ENCODE measurements at places on chromosomes 2 and 18.

DNA sequence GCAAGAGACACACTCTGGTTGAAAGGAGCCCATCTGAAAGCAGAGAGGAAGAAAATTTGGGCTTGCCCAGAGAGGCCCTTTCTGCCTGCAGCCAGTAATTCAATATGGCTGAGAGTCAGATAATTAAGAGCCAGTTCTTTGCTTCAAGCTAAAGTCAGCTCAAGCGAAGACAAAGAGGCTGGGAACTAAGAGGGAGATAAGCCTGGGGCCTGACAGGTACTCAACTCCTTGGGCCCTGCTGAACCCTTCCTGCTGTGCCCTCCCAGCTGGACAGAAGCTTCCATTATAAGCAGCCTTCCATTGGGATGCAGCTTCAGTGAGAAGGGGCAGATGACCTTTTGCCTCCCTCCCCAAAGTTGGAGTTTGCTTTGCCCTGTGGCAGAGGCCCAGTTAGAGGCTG, 12.0 kb downstream of the FBXO41 start:
- DNase-seq, result no peak

DNA sequence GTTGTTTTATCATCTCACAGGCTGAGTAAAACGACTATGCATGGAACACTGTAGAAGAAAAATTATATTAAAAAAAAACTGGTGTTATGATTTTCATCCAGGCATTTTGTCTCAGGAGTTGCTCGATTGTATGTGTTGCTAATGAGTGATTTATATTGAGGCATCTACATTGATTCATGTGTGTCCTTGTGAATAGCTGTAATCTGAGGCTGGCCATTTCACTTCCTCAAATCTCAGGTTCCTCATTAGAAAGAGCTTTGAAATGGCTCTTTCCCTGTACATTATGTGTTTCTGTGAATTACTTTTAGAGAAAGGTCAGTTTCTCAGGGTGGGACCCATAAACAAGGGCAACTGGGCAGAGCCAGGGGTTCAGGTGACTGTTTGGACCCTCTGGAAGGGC, 2.3 kb downstream of the IL18R1 start:
- no peak for DNase-seq

DNA sequence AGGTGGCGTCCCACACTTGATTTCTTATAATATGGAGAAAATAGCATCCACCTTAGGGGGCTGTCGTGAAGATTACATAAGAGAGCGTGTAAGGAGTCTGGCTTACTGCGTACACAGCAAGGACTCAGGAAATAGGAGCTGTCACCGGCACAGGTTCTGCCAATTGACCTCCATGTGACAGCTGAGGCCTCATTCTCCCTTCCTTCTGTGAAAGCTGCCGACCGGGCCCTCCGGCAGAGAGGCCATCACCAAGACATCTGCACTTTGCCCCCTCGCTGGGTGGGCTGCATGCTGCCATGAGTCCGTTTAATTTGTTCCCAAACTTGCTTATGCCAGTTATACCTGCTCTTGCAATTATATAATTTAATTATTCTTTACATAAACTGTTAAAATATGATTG, 27.7 kb downstream of the HS1BP3 start:
- DNase-seq, result no peak

DNA sequence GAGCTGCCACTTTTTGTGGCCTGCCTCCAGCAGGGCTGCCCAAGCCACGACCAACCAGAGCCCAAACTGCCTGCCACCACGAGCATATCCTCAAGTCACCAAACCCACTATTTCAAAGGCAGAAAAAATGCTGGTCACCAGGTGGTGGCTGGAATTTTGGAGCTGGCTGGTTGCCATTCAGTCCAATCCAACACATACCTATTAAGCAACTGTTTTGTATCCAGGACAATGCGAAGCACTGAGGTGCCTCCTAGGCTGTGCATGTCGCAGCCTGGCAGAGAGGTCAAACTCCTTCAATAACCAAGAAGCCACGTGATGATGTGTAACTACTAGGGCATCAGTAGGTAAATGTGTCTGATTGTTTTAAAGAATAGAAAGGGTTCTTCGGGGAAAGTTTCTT, 108.3 kb upstream of the PPP1CB start:
- DNase-seq, result no peak

GRCh38 chr18:21281603-21282002, 39.6 kb downstream of the GREB1L start:
- DNase-seq, result no peak

GRCh38 chr2:74577448-74577847, 22.9 kb downstream of the DOK1 start:
- no peak for DNase-seq

GRCh38 chr2:217075268-217076057, 215.6 kb upstream of the TNP1 start:
- DNase-seq, result no peak

- DNase-seq, result no peak
Measured at GRCh38 chr2:105100046-105100840, 62.4 kb downstream of the MRPS9 start.

GRCh38 chr2:15009681-15010080, 377.2 kb downstream of the LRATD1 start:
- DNase-seq, result no peak

DNA sequence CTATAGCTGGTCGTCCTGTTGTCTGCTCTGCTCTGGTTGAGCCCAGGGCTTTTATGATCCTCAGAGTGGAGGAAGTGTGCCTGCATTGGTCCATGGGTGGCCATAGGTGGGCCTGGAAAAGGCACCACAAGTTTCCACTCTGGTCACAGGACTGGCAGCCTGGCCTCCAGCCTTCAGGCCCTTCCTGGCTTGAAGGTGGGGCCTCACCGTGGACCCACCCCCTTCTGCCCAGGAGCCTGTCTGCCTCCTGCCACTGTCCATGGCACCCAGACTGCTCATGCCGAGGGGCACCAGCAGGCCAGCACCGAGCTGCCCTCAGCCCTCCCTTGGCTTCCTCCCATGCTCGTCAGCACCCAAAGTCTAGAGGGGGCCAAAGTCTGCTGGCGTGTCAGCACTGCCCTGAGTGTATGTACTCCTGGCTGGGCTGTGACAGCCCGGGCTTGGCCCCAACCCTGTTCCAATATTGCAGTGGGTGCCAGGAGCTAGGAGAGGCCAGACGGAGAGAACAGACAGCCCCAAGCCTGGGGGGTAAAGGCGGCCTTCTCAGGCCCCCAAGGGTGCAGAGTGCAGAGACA, 529.4 kb downstream of the DCC start:
- no peak for DNase-seq

DNA sequence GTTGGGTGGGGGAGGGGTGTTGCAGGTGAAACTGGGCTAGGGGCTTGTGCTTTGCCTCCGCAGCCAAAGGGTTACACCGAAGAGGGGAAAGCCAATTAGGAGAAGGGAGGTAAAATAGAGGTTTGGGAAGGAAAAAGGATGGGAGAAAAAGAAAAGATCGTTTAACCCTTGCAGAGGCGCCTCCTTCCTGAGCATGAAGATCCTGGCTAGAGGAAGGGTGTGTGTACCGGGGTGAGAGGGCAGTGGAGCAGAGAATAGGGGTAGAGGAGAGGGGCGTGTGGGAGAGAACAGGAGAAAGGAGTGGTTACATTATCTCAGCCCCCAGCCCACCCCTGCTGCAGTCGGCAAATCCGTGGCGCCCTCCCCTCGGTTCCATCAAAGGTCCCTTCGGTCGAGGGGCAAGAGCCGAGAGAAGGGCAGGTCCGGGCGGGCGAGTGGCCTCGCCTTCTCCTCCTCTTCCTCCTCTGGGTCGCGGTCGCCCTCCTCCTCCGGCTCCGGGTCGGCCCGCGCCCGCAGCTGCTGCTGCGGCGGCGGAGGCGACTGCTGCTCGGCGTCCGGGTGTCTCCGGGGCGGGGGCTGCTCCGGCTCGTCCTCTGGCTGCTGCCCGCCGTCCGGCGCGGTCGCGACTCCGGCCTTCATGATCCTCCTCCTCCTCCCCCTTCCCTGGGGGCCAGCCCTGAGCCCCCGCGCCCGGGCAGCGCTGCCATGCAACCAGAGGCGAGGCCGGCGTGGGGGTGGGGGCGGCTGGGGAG, 1.1 kb downstream of the MARCHF4 start:
- DNase-seq, result no peak

DNA sequence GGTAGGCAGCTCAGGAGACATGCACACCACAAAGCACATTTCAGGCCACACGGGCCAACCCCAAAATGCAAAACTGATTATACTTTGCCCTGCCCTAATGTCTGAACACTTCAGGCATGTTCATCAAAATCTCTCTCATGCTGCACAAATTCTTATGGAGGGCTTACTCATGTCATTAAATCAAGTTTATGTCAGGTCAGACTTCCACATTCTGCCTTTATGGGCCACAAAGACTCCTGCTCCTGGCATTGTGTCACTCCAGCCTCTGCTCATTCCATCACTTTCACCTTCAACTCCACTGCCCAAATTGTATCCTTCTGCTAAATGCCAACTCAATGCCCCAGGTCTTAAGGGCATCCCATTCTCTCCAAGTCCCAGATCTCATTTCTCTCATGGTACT, 9.2 kb downstream of the UXS1 start:
- no peak for DNase-seq

- DNase-seq, result no peak
Measured at GRCh38 chr2:42442774-42443173, 51.0 kb downstream of the KCNG3 start.

DNA sequence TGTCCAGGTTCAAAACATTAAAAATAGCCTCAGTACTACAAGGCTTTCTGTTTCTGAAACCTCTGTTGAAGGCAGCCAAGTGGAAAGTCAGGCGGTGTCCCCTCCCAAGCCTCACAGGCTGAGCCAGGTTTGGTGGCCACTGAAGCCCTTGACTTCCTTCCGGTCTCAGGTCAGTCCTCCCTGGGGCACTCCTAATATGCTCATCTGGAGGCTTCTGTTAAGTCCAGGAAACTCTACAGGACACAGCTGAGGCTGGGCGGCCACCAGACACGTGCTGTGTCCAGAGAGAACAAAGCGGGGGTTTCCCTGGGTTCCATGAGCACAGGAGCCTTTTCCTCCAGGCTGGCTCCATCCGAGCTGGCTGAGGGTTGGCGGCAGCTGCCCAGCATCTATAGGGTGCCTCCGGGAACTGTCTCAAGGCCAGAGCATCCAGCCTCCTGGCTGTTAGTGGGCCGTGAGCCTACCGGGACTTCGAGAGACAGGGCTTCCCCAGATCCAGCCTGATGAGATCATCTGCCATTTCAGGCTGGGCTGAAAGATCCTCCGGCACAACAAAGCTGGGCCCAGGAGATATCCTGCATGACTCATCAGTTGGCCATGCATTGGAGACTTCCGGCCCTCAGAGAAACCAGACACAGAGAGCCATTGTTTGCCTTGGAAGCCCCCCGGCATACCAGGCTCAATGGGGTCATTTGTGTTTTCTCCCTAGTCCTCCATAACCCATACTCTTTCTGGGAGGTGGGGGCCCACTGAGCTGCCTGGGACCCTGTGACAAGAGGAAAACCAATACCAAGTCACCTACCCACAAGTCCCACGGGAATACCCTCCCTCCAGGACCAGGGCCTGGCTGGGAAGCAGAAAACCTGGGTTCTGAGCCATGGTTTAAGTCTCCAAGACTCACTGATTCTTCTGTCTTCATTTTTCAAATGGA, 71.7 kb downstream of the HS1BP3 start:
- no peak for DNase-seq

- DNase-seq, result no peak
Measured at GRCh38 chr18:43160509-43160908, 45.0 kb upstream of the RIT2 start.

GRCh38 chr2:10091182-10091888, 11.1 kb upstream of the CYS1 start:
- no peak for DNase-seq

DNA sequence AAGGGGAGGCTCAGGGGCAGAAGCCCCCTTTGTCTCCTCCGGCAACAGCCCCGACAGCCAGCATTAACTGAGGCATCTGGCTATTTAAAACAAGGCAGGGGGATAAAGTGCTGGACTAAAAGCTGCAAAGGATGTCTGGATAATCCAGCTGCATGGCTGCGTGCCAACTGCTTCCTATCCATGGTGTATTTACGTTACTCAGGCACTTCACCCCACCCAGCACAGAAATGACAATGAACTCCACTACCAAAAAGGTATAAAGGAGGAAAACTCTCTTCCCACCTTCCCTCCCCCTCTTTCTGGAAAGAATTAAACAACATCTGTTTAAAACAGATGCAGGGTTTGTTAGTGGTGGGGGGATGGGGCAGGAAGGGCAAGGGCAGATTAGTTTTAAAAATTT, 82.5 kb downstream of the SPRED2 start:
- no peak for DNase-seq

- DNase-seq, result no peak
Measured at GRCh38 chr2:33782395-33783230, 183.5 kb upstream of the FAM98A start.

DNA sequence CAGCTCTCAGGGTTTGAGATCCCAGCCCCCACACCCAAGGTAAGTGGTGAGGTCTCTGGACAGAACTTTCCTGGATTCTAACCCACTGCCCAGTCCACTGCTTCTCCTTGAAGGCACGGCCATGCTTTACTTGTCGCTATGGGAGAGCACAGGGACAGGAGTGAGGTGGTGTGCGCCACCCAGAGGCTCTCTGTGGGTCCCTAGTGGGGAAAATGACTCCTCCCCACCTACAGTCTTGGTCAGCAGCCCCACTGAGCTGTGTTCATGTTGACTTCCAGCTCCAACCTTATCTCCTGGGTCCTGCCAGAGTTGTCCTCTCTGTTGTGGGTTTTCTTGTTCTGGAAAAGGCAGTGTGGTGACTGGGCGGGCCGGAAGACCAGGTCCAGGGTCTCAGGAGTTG, 11.1 kb downstream of the TET3 start:
- DNase-seq, result no peak

DNA sequence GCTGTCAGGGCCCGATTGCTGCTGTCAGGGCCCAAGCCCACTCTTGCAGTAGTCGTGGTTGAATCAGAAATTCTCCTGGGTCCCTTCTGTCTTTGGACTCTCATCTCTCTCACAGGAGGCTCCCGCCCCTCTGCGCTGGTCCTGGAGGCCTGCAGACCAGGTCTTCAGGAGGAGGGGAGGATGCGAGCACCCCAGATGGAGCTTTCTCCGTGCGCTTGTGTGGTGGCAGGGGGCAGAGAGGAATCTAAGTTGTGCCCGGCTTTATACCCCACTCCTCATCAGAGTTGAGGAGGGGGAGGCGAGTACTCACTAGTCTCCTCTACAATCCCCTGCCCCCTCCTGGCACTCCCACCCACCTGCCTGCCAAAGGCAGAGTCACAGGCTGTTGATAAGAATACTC, 10.4 kb downstream of the EN1 start:
- DNase-seq, result no peak

GRCh38 chr2:233838726-233839446, 15.4 kb downstream of the HJURP start:
- DNase-seq, result no peak

- no peak for DNase-seq
Measured at GRCh38 chr18:36420826-36421225, 123.3 kb downstream of the FHOD3 start.

DNA sequence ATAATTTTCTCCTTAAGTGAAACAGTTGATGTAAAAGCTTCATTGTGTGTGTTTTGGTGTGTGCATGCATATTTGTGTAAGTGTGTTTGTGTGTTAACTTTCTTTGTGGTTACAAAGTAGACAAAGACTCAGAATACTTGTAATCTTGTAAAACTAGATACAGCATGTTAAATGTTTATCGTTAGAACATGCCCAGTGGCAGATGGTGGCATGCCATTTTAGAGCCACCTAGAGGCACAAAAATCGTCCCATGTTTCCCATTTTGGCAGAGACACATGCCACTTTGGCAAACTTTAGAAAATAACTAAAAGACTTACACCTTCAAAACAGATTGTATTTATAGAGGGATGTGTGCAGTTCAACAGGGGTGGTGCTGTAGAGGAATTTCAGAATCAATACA, 224.1 kb downstream of the LRP1B start:
- DNase-seq, result no peak
